Glutamatergic neuron (in vitro differentiated cells): ENCODE measurements at places on chromosomes 16 and 17.

- DNase-seq: no peak
Observed at GRCh38 chr16:86881118-86881510, 302.8 kb downstream of the FOXL1 start.

DNA sequence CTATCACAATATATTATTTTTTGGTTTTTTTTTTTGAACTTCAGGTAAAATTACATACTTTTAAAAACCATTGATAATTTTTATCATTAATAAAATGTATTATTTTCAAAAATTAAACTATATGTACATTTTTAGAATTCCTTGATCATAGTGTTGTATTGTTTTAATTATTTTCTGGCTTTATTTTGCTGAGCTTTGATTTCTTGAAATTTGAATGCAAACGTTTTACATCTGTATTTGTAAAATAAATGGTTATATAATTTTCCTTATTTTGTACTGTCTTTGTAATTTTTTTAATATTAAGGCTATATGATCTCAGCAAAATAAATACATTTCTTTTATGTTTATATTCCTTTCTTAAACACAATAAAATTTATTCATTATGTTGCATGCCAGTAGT is 125.6 kb downstream of the KIF2B start:
- no peak for DNase-seq

GRCh38 chr17:29883497-29883896 is 46.5 kb downstream of the SSH2 start:
- no peak for DNase-seq

DNA sequence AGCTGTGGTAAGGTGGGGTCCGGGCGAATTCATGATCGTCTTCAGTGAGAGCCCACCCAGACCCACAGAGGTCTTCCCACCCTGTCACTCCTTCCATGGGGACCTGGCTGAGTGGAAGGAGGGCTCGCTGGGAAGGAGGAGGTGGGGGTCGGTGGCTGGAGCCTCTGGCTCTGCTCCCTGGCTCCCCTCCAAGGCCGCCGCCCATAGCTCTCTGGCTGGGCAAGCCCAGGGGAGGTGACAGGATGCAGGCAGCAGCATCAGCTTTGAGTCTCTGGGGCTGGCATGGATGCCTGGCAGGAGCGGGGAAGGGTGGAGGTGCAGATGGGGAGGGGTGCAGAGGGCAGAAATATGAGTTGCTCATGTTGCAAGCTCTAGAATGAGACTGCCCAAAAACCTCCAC is 147.0 kb downstream of the ENGASE start:
- DNase-seq: no peak

- no peak for DNase-seq
Observed at GRCh38 chr17:14434506-14434905, 133.6 kb downstream of the HS3ST3B1 start.

DNA sequence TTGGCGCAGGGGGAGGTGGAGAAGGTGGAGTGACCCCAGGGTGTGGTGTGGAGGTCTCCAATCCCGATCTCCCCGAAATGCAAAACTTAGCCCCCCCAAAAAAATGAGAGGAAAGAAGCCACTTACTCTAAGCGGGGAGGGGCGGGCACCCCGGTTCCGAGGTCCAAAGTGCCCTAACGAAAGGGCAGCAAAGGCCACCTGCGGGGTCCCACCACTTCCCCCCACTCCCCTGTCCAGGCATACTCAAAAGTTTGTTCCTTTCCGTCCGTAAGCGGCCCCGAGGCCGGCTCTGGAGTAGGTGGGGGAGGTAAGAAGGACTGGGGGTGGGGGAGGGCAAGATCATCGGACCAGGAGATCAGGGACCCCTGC is 1.1 kb downstream of the TOX3 start:
- no peak for DNase-seq

- no peak for DNase-seq
Observed at GRCh38 chr17:48491527-48492273, 39.1 kb downstream of the HOXB1 start.

DNA sequence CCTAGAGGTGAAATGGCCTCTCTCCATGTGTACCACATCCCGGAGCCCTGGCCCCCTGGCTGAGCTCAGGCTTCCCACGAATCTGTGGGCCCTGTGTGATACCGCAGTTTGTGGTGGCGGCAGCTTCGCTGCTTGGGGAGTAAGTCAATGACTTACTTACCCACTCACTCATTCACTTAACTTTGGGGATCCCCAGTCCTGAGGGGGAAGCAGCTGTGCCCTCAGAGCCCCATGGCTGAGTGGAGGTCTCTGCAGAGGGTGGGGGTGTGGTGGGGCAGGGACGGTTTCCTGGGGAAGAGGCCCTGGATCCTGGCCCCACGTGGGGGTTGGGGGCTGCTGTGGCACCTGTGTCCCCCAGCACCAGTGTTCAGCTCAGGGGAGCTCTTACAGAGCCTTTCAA is 13.2 kb downstream of the KCNJ12 start:
- no peak for DNase-seq

GRCh38 chr17:34054495-34054894 is 200.6 kb upstream of the CCL2 start:
- DNase-seq: no peak

DNA sequence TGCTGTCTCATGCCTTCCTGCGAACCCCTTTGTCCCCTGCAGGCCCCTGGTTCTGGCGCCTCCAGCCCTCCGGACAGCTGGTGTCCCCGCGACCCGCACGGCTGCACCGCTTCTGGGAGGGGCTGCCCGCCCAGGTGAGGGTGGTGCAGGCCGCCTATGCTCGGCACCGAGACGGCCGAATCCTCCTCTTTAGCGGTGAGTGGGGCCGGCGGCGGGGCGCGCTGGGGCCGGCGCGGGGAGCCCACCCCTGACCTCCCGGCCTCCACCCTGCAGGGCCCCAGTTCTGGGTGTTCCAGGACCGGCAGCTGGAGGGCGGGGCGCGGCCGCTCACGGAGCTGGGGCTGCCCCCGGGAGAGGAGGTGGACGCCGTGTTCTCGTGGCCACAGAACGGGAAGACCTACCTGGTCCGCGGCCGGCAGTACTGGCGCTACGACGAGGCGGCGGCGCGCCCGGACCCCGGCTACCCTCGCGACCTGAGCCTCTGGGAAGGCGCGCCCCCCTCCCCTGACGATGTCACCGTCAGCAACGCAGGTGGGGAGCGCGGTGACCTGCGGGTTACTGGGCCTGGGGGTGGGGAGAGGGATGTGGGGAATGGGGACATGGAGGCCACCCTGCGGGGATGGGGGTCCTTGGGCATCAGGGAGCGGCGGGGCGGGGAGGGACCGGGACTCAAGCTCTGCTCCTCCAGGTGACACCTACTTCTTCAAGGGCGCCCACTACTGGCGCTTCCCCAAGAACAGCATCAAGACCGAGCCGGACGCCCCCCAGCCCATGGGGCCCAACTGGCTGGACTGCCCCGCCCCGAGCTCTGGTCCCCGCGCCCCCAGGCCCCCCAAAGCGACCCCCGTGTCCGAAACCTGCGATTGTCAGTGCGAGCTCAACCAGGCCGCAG is 7.1 kb upstream of the IL32 start:
- peak; percentile 61 for DNase-seq

GRCh38 chr16:54843424-54843750 is 87.3 kb upstream of the IRX5 start:
- DNase-seq: no peak

- DNase-seq: no peak
Observed at GRCh38 chr17:71361656-71362450, 759.0 kb upstream of the SOX9 start.

GRCh38 chr16:73196670-73197069 is 148.7 kb upstream of the ZFHX3 start:
- peak; percentile 53 for DNase-seq
